ENCODE measurements at places on chromosomes 3 and 15.

DNA sequence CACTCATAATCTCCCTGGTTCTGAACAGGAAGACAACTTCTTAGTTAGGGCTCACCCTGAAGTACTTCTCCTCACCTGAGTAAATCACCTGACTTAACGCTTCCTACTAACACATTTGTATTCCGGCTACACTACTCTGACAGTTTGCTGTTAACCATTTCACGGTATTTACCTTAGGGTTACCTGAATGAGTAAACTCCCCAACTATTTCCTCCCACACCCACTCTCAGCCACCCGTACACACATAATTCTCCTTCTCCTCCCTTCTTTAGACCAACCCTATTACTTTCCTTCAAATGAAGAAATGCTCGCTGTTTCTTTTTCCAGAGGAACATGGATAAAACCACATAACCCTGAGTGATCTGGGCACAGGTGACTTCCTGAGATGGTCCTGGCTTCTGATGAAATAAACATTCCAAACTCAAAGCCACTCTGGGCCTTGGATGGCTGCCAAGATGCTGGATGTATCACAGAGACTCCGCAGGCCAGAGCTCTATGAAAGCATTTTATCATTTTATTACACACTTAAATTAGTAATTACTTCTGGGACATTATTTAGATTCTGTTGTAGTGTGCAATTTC, 183.6 kb upstream of the ATP11B start:
- ATAC-seq, result no peak

- ATAC-seq, result no peak
Observed at GRCh38 chr3:47310391-47310790, 27.6 kb downstream of the KLHL18 start.

GRCh38 chr15:67104510-67104909, 39.1 kb downstream of the SMAD3 start:
- ATAC-seq, result no peak

- ATAC-seq, result no peak
Observed at GRCh38 chr15:34759347-34759746, 4.5 kb upstream of the GJD2 start.

DNA sequence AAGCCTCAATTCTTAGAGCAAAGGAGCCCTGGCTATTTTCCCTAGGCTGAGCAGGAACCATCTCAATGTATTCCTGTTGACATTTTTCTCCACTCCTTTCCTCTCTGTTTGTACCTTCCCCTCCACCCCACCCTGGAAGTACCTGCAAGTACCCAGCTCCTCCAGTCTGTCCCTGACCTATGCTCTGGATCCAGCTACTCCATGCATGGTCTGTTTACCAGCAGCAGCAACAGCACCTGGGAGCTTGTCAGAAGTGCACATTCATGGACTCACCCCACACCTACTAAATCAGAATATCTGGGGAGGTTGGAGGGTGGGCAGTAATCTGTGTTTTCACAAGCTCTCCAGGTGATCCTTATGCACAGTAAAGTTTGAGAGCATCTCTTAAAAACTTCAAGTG, 240.7 kb upstream of the UMPS start:
- ATAC-seq, result no peak

DNA sequence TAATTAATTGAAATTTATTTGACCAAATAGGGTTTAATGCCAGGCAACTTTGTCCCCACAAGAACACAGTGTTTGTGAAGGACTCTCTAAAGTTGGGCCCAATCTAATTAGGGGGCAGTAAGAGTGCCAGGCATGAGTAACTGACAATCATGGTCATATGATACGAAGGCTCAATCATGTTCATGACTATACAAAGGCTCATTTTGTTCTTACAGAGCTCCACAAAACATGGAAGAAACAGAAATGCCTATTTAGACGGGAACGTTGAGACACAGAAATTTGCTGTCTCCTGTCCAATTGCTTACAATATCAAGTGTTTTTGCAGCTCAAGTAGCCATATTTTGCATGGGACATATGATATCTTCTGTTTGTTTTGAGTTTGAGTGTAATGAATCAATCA, 391.1 kb downstream of the SI start:
- ATAC-seq, result no peak

DNA sequence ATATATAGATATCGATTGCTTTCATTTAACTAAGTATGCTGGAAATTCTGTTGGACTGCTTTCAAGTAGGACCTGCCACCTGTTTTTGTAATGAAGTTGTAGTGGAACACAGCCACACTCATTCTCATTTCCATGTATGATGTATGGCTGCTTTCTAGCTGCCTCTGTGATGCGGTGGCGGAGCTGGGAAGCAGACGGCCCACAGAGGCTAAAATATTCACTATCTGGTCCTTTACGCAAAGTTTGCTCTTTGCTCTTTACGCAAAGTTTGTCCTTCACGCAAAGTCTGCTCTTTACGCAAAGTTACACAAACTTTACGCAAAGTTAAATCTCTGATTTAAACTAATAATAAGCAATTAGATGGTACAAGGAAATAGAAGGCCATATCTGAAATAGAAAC, 91.5 kb downstream of the DLG1 start:
- no peak for ATAC-seq

DNA sequence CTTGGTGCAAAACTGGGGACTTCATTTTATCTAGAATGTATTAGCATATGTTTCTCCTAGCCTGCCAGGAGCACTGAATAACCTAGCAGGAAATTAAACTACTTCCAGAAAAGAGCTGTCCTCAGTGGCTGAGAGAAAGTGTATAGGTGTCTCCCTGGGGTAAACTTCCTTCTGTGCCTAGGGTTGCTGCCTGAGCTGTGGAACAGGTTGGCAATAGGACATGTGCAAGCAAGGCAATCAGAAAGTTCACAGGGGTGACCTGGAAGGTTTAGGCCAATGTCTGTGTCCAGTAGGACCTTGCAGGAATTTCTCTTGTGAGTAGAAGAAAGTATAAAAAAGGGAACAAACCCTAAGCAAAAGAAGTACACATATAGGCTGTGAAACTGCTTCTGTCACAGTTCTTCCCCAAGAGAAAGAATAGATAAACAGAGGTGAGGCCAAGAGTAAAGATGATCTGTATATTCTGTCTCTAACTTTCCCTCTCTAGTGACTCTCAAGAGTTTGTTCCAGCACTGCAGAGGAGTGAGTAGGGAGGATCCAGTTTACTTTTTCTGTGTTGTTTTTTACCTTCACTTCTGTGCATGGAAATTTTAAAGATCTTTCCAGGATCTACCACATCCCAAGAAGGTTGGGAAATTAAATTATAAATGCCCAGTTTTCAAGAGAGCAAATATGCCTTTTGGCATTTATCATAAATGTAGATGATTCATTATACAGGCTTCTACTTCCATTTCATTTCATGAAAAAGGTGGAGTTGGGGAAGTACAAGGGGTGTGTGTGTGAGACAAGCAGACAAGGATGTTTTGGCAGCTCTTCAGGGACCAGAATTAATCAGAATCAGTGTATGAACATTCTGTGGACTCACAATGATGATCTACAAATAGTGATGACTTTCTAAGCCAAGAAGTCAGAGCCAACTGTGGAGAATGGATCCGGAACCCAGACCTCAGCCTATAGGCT, 155.2 kb downstream of the RBPMS2 start:
- peak; percentile 67 for ATAC-seq

- peak; percentile 80 for ATAC-seq
Observed at GRCh38 chr3:43759297-43759782, 68.6 kb downstream of the ABHD5 start.

GRCh38 chr3:19147905-19148767, at the start of gene KCNH8:
Gene KCNH8, plus strand, starts transcription at chr3:19148510. Its CDS starts 210 bp downstream, at chr3:19148720.
- ATAC-seq, result no peak

- ATAC-seq, result no peak
Observed at GRCh38 chr15:40792394-40792793, 14.5 kb upstream of the ZFYVE19 start.

GRCh38 chr15:37773111-37773860, 161.2 kb upstream of the TMCO5A start:
- ATAC-seq, result no peak

DNA sequence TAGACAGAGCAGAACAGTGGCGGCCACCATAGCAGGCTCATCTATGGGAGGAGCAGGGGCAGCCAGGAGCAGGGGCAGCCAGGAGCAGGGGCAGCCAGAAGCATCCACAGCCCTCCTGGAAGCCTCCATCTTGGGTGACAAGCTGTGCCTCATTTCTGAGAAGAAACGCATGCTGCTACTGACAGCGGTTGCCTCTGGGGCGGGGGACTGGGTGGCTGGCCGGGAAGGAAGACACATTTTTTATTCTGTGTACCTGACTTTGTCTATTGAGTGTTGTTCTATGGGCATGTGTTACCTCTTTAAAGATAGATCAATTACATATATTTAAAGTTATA, 71.5 kb upstream of the KLF13 start:
- no peak for ATAC-seq

DNA sequence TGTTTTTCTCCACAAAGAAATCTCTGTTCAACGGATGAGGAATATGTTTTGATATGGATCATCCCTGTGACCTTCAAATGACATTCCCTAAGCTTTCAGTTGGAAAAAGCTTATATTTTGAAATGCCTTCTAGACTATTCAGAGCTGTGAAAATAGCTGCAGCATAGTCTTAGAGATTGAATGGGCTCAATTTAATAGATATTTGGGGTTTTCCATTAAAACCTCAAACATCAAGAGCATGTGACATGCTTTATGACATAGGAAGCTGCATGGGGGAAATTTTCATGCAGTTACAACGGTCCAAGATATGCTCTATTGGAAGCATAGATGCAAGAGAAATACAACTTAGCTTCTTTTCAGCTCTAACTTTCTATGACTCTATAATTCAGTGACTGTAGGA, 102.8 kb downstream of the LSAMP start:
- ATAC-seq, result no peak

DNA sequence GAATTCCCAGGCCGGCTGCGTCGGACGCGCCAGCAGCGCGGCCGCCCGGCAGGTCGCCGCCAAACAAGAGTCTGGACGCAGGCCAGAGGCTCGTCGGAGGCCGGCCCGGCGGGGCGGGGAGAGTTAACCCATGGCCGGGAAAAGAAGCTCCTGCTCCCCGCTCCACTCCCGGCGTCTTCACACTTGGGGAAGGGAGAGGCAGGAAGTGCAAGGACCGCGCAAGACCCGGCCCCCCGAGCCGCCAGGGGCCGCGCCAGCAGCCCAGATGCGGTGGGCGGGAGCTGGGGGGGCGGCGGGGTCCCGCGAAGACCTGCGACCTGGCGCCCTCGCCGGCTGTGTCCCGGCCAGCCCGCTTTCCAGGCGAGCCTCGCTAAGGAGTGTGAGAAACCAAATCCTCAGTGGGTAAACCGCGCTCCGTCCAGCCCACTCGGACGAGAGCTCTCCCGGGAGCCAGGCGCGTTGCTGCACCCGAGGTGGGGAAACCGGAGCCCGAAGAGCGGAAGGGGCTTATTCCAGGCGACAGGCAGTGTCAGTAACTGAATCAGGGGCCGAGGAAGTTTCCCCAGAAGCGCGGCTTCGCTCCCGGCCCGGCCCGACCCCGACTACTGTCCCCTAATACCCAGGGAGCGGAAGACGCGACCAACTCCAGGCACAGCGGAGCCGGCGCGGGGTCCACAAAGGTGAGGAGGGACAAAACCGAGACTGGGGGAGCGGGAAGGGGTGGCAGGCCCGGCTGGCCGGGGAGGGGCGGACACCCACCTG, 721 bp downstream of the ADAMTS7 start:
- ATAC-seq, result peak; percentile 11

- ATAC-seq, result no peak
Observed at GRCh38 chr3:16427103-16427965, 86.2 kb downstream of the RFTN1 start.

GRCh38 chr3:64318668-64319271, 93.5 kb upstream of the PRICKLE2 start:
- ATAC-seq, result no peak

GRCh38 chr15:79520654-79521053, 88.5 kb downstream of the MINAR1 start:
- no peak for ATAC-seq

DNA sequence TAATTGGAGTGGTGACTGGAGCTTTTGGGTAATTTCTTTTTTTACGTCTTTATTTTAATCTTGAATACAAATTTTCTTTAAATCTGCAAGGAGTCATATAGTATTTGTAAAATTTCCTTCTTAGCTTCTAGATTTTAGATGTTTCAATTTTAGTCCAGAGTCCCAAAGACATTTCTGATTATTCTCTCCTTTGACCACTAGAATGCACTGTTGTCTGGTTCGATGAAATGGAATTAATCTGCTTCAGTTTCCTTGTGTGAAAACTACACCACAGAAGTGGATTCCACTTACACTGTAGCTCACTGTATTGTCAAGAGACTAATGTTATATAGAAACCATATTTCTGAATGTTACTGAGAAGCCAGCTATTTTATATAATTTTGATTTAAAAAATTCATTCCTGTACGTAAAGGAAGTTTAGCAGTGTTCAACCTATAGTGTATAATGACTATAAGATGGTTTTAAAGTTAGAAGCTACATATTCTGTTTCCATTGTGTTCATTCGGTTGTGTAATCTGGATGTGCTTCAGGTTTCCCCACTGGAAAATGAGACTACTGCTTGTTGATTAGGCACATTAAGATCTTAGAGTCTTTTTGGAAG, 6.1 kb downstream of the GRAMD1C start:
- ATAC-seq, result no peak

GRCh38 chr15:99734575-99734974, 1.3 kb upstream of the LYSMD4 start:
- ATAC-seq, result no peak

DNA sequence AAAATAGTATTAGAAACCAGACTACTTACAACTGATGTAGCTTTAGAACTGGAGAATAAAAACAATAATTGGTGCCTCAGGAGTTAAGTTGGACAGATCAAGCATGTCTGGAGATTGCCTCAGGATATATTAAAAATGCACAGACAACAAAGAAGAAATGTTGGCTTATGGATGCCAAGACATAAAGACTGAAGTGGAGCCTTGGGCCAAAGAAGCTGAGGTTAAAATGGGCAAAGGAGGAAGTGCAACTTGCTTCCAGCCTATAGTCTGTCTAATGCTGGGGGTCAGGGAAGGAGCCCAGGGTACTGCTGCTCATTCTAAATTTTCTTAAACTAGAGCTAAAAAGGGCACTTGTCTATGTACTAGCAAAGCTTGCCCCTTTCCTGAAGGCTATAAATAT, 77.5 kb downstream of the ESYT3 start:
- ATAC-seq, result no peak

- ATAC-seq, result peak; percentile 56
Observed at GRCh38 chr3:183390844-183391243, 37.6 kb downstream of the MCF2L2 start.

- ATAC-seq, result no peak
Observed at GRCh38 chr3:162555761-162556160, 1059.2 kb downstream of the OTOL1 start.

DNA sequence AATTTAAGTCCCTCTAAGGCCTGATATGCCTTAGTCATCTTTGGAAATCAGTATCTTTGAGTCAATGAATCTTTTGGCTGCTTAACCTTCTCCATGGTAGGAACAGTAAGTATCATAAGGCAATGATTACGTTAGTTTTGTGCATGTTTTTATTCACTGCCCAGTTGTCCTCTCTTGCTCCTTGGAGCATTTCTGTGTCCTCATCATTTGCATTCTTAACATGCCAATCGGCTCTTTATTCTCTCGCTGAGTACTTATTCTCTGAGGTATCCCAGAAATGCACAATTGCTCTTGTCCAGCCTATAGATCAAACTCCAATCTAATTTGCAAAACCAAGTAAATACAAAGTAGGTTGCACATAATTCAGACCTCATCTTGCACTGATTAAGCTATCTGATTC, 405.0 kb upstream of the IL12A start:
- ATAC-seq, result no peak

- no peak for ATAC-seq
Observed at GRCh38 chr15:69857686-69858391, 239.9 kb downstream of the TLE3 start.

- no peak for ATAC-seq
Observed at GRCh38 chr3:179355996-179356395, 8.5 kb downstream of the MFN1 start.

All from activated T-helper 17 cell treated with anti-CD3 and anti-CD28 coated beads, Interleukin-2, amount 50 U/mL, for 72 hours (primary cell).